ENCODE measurements at places on chromosomes 2 and 18.

DNA sequence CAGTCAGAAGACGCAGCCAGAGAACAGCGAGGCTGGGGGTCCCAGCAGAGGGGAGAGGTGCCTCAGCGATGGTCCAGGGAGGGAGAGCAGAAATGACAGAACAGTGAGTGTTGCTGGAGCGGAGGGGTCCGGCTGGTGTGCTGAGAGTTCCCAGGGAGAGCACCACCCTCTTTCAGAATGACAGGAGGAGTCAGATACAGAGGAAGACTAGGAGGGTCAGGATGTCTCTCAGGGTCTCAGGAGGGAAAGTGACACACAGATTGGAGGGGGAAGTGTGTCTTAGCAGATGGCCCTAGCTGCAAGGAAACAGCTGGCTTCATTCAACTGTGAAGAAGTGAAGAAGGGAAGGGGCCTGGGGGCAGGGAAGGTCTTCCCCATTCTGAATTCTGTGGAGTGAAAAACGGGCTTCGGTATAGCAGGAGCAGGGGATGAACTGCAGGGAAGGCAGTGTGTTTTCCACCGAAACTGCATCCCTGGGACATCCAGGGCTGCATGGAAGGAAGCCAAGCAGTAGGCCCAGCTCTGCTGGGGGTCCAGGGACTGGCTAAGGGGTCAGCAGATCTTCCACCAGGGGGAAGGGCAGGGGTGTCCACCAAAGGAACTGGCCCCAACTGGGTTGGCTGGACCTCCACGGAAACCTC, 90.0 kb upstream of the OTOS start:
- H3K36me3 ChIP-seq = no peaks in the 10 kb centered on the region
- H3K27ac ChIP-seq = no peak overlapping the region
- no peak for DNase-seq
- H3K27me3 ChIP-seq = no peaks in the 10 kb centered on the region

DNA sequence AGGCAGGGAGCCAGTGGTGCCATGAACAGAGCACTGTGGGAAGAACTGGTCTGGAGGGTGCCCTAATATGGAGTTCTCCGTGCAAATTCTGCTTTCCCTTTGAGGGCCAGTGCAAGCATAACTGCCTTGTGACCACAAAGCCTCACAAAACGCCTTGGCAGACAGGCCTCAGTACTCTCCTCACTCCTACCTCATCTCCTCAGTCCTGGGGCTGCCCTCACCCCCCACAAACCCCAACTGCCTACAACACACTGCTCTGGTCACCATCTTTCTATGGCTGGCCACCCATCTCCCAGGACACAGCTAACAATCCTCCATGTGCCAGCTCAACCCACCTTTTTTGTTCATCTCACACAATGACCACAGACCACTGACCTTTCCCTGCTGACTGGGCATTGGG, 8.9 kb downstream of the COX5B start:
- no peak overlapping the region for H3K4me3 ChIP-seq
- no peaks in the 10 kb centered on the region for H3K27me3 ChIP-seq
- DNase-seq = no peak
- H3K4me1 ChIP-seq = no peaks in the 10 kb centered on the region

DNA sequence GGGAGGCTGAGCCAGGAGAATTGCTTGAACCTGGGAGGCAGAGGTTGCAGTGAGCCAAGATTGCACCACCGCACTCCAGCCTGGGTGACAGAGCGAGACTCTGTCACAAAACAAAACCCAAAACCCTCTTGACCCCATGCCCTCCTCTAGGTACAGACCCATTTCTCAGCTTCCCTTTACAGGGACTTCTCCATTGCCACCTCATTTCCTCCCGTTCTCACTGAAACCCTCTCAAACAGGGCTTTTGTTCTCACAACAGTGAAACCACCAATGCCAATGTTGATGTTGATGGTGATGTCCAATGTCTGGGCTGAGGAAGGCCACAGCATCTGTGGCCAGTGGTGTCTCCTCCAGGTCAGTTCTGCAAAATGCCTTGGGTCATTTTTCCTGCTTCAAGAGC, 69.0 kb upstream of the ZCCHC2 start:
- H3K4me3 ChIP-seq = no peak overlapping the region
- DNase-seq = no peak
- no peaks in the 10 kb centered on the region for H3K4me1 ChIP-seq
- no peaks in the 10 kb centered on the region for H3K36me3 ChIP-seq

GRCh38 chr2:48107326-48107925, 201.1 kb upstream of the FBXO11 start:
- no peaks in the 10 kb centered on the region for H3K27me3 ChIP-seq
- no peak overlapping the region for H3K27ac ChIP-seq
- H3K36me3 ChIP-seq = no peaks in the 10 kb centered on the region
- no peak overlapping the region for H3K4me3 ChIP-seq
- H3K4me1 ChIP-seq = peaks cover 3% of the 10 kb centered on the region
- no peak for DNase-seq
